ENCODE measurements at places on chromosomes 7 and 10.

GRCh38 chr7:17943006-17943405, 2.7 kb upstream of the SNX13 start:
- DNase-seq: no peak

DNA sequence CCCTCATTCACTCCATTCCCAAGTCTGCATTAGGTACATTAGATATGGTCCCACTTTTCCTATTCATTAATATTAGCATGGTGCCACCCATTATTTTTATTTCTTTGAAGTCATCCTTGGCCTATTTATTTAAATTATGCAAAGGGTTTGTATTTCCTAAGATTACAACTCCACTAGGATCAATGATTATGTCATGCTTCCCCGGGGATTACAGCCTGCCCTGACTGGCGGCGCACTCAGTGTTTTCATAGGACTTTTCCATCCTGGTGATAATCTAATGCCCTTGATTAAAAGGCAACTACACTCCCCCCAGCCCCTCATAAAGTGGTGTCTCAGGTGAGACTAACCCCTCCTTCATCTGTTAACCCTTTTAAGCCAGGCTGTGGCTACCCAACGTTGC, 187.2 kb downstream of the POU6F2 start:
- no peak for DNase-seq

- DNase-seq: no peak
These were observed 56.1 kb downstream of the TWIST1 start for GRCh38 chr7:19061331-19061730.

DNA sequence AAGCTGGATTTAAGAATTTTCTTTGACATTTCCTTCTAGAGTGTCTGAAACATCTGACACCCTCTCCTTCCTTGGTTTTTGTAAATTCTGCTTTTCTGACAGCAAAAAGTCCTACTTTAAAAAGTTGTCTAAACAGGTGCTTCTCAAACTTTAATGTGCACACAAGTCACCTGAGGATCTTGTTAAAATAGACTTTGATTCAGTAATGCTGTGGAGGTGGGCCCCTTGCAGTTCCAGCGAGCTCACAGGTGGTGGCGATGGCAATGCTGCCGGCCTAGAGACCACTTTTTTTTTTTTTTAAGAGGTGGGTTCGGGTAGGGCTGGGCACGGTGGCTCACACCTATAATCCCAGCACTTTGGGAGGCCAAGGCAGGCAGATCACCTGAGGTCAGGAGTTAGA, 77.1 kb downstream of the ABCC2 start:
- DNase-seq: no peak

- DNase-seq: no peak
These were observed 141.6 kb downstream of the ADARB2 start for GRCh38 chr10:1595726-1596125.

DNA sequence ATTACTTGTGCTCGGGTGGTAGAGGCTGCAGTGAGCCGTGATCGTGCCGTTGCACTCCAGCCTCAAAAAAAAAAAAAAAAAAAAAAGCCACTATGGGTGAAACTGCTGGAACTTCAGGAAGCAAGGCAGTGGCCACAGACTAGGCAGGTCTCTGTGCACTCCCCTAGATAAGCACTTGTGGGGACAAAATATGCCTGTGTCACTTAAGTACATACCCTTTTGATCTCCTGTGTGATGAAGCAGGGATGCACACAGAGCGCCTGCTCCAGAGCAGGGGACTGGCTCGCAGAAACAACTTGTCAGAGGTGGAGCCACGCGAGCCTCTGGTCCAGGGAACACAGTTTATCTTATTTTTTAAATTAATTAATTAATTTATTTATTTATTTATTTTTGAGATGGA, 42.9 kb upstream of the PSAP start:
- no peak for DNase-seq

DNA sequence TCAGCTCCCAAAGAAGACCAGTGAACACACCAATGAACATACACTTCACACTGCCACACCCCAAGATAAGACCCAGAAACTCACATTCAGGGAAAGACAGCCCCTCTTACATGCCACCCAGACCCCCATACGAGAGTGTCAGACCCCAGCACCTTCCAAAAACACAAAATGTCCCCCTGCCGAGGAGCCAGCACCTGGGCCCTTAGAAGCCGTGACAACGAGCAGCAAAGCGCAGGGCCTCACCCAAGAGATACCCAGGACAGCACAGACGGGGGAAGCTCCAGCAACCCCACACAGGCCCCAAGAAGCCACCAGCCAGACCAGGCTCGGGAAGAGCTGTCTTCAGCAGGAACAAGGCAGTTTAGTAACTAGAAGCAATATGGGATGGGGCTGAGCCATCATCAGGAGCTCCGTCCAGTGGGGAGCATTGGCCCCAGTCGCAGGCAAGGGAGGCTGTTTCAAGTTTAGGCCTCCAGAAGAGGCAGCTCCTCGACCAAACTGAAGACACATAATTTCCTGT, 243.6 kb downstream of the PTPRN2 start:
- DNase-seq: no peak

- DNase-seq: peak; percentile 52
These were observed 11.0 kb downstream of the RASGEF1A start for GRCh38 chr10:43255634-43256431.

GRCh38 chr7:99579956-99580777, 17.9 kb upstream of the TMEM225B start:
- peak; percentile 79 for DNase-seq

GRCh38 chr7:70032649-70033048, 434.4 kb downstream of the AUTS2 start:
- no peak for DNase-seq

- no peak for DNase-seq
These were observed 281.6 kb upstream of the KLF14 start for GRCh38 chr7:131015657-131015958.

Data from left forelimb (tissue), 1 donor.